NCI-H1105 treated with DMSO at 0.1 percent for 48 hours (cell line): ENCODE measurements at places on chromosomes 16 and 17.

DNA sequence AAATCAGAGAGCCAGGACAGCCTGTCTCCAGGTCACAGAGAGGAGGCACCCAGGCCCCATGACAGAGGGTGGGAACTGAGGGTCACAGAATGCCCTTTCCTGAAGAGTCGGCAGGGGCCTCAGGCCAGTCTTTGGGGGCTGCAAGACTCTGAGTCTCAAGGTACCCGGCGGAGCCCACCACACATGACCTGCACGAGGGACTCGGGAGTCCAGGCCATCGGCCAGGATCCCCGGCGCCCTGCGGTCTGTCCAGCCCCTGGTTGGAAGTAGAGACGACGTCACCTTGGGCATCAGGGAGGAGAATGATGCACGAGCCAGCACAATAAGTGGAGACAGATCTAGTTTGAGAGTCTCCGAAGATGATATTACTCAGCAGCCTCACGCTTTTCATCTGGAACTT, 234.7 kb upstream of the SDK2 start:
- no peak for DNase-seq

- DNase-seq = no peak
Observed at GRCh38 chr16:11045846-11046245, 101.5 kb downstream of the CLEC16A start.

GRCh38 chr16:57009643-57010170, 20.4 kb downstream of the NLRC5 start:
- no peak for DNase-seq

DNA sequence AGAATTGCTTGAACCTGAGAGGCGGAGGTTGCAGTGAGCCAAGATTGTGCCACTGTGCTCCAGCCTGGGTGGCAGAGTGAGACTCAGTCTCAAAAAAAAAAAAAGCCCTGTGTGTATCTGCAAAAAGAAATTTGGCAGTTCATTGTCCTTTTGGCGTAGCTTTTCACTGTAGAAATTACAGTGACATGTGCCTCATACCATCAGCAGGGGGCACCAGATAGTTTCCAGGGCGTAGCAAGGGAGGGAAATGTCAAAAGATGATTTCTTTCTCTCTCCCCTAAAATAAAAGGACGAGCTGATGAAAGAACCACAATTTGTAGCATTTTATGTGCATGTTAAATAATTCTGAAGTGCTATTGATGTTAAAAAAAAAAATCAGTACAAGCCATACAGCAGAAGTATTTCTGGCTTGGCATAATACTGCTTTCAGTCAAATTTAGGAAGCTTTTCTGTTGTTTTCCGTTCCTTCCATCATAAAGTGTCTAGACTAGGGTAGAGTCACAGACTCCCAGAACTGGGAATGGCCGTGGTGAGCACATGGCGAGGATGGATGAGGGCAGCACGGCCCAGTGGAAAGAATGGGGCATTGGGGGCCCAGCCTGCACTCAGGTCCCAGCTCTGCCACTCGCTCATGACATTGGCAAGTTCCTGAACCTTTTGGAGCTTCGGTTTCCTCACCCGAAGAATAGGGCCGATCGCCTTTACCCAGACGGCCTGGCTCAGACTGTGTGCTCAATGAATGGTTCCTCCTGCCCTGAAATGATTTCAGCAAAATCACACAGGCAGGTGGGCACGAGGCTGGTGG, 59.8 kb upstream of the RPH3AL start:
- DNase-seq = peak; percentile 41

GRCh38 chr16:16071631-16072244, 122.3 kb downstream of the ABCC1 start:
- no peak for DNase-seq

DNA sequence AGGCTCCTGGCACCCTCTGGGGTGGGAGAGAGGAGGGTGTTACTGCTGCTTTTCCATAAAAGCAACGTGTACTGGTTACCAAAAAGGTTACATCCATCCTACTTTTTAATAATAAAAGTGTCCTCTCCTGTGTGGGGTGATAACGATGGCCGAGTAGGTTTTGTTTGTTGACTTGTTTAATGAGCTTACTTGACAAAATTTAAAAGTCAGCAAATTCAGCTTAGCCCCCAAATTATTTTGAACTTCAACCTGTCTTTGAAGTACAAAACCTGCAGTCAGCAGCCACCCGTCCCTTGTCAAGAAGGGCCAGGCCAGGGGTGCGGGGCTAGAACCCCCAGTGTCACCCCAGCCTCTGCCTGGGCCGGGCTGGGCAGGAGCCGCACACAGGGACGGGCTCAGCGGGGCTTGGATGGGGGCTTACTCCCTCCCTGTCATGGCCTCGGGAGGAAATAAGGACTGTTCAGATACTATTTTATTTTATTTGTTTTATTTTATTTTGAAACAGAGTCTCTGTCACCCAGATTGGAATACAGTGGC, 103.9 kb upstream of the CHMP6 start:
- no peak for DNase-seq

DNA sequence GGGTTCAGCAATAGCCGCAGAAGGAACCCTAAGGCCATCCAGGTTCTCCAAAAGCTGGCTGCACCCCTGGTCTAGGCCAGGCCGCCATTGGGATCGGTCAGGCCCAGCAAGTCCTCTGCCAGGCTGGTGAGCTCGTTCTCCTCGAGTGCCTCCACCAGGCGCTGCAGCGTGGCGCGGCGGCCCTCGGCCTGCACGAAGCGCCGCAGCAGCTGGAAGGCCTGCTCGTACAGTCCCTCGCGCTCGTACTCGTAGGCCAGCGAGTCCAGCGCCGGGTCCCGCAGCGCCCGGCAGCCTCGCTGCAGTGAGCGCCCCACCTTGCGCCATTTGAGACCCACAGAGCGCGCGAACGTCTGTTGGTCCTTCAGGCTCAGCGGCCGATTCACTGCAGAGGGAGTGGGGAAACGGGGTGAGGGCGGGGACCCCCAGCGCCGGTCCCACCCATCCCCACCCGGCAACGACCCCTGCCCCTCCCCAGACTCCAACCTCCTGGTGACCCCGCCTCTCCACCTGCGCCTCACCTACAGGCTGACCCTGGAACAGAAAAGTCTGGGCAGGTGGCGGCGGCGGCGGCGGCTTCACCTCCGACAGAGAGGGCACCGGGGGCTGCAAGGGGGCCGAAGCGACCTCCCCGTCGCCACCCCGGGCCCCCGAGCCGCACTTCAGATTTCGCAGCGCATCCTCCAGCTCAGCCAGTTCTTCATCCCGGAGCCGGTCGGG, 3.9 kb upstream of the B3GNT9 start:
- no peak for DNase-seq
